Karpas-422 (cell line): ENCODE measurements at places on chromosomes 6 and 20.

GRCh38 chr20:1953621-1954020 is 40.2 kb downstream of the PDYN start:
- DNase-seq = peak; percentile 60

GRCh38 chr6:89818977-89819335 is 638 bp downstream of the MDN1 start:
- DNase-seq = peak; percentile 79

DNA sequence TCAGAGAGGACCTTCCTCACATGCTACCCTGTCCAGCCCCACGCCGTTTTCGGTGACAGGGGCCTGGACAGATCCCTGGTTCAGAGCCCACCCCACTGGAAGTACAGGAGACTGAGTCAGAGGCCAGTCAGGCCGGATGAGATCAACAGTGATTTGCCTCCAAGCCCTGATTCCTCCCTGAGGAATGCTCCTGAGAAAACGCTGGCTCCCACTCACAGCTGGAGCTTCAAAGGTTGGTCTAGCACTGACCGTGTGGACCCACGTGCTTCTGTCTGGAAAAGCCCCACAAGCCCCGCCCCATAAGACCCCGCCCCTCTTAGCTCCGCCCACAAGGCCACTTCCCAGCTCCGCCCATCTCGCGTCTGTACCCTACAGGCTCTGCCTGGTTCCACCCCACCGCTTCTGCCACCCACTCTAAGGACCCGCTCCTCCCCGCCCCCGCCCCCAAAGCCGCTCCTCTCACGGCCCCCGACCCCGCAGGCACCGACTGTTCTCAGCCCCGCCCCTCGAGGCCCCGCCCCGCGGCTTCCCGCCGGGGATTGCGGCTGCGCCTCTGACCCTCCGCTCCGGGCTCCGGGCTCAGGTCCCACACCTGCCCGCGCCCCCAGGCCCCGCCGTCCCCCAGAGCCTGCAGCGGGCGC is 64.9 kb upstream of the BHLHE23 start:
- DNase-seq = no peak

DNA sequence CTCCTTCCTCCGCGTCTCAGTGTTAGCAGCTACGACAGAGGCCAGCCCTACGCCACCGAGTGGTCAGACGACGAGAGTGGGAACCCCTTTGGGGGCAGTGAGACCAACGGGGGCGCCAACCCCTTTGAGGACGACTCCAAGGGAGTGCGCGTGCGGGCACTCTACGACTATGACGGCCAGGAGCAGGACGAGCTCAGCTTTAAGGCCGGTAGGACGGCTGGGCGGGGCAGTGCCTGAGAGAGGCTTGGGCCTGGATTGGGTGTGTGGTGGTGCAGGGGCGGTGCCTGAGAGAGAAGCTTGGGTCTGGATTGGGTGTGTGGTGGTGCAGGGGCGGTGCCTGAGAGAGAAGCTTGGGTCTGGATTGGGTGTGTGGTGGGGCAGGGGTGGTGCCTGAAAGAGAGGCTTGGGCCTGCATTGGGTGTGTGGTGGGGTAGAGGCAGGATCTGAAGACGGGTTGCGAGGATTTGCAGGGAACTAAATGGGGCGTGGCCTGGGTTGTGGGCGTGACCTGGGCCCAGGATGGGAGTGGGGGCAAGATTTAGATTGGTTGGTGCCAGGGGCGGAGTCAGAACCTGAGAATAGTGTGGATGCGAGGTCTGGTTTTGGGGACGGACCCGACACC is 24.4 kb downstream of the SPDEF start:
- peak; percentile 91 for DNase-seq

- DNase-seq = no peak
Measured at GRCh38 chr20:32474717-32474966, 110.5 kb downstream of the NOL4L start.

GRCh38 chr20:47701612-47702011 is 83.7 kb downstream of the SULF2 start:
- DNase-seq = no peak

DNA sequence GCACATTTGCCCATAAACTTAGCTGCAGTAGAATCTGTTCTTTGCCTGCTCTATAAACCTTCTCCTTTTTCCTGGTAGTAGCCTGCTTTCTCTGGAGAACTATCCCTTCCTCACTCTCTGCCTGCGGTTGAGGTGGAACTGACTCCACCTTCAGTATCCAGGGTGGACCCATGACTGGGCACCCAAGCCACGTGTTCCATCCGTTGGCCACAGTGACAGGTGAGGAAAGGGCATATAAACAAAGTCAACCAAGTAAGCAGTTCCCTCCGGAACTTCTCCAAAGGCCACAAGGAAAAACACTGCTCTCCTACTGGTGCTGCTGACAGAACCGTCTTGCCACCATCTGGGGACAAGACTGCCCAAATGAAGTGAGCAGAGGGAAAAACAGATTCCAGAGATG is 218.8 kb downstream of the TFAP2A start:
- no peak for DNase-seq

GRCh38 chr20:60057866-60058807 is 99.9 kb downstream of the CDH26 start:
- DNase-seq = no peak

DNA sequence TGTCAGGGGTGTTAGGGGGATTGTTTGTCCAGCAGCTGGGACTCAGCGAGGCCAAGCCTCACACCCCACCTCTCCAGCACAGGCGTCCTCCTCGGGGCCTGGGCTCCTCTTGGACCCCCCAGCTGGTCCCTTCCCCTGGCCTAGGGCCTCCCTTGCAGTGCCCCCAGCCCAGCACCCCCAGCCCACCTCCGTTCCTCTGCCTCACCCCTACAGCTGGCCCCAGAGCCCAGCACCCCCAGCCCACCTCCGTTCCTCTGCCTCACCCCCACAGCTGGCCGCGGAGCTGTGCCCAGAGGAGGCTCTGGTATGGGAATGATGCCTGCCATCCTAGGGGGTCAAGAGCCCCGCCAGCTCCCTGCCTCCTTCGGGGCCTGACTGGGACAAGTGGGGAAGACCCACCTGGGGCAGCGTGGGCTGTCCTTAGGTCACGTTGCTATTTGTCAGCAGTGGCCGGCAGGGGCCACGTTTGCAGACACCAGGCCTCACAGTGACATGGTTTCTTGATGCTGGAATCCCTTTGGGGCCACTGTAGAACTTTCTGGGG is 7.9 kb upstream of the COL20A1 start:
- no peak for DNase-seq

DNA sequence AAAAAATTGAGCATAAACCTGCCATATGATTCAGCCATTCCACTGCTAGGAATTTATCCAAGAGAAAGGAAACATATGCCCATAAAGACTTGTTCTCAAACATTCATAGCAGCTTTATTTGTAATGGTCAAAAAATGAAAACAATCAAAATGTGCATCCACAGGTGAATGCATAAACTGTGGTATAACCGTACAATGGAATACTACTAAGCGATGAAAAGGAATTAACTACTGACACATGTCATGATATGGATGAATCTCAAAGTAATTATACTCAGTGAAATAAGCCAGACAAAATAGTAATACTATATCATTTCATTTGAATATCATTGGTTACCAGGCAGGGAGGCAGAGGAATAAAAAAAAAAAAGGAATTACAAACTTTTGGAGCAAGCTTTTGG is 25.8 kb upstream of the BRPF3 start:
- no peak for DNase-seq

- no peak for DNase-seq
Measured at GRCh38 chr6:34223381-34223955, 13.2 kb upstream of the HMGA1 start.

- DNase-seq = no peak
Measured at GRCh38 chr6:81801489-81801888, 49.0 kb upstream of the TENT5A start.

DNA sequence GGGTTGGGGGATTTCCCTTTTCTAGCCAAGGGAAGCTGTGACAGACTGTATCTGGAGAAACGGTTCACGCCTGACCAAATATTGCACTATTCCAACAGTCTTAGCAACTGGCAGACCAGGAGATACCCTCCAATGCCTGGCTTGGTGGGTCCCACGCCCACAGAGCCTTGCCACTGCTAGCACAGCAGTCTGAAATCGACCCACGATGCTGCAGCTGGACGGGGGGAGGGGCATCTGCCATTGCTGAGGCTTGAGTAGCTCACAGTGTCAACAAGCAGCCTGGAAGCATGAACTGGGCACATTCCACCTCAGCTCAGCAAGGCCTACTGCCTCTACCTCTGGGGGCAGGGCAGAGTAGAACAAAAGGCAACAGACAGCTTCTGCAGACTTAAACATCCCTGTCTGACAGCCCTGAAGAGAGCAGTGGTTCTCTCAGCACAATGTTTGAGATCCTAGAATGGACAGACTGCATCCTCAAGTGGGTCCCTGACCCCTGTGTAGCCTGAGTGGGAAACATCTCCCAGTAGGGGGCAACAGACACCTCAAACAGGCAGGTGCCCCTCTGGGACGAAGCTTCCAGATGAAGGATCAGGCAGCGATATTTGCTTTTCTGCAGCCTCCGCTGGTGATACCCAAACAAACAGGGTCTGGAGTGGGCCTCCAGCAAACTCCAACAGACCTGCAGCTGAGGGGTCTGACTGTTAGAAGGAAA is 89.9 kb upstream of the ECI2 start:
- no peak for DNase-seq

DNA sequence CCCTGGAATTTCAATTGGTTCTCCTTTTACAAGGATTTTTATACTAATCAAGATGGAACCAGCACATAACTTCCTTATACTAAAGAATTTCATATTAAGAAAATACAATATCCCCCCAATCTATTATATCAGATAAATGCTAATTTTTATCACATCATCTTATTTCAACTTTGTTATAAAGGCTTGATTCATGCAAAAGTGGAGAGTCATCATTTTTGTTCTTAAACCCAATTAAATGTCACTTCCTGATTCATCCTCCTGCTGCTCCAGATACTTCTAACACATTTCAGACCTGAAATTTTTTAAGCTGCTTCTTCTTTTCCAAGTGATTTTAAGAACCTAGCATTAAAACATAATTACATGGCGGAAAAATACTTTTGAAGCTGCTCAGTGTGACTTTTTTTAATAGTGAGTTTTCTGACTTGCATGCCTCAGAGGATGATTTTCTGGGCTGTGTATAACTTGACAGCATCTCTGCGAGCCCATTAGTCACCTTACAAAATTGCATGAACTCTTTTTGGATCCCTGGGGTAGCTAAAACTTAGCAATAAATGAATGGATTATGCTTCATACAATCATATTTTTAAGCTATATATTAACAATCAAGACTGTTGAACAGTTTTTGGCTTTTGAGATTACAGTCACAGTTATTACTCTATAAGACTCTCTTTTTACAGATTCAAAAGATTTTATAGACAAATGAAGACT is 134.1 kb downstream of the ELOVL4 start:
- no peak for DNase-seq

- DNase-seq = no peak
Measured at GRCh38 chr6:165920896-165921671, 246.6 kb downstream of the TBXT start.

GRCh38 chr6:168226902-168227318 is 92.7 kb downstream of the DACT2 start:
- no peak for DNase-seq

DNA sequence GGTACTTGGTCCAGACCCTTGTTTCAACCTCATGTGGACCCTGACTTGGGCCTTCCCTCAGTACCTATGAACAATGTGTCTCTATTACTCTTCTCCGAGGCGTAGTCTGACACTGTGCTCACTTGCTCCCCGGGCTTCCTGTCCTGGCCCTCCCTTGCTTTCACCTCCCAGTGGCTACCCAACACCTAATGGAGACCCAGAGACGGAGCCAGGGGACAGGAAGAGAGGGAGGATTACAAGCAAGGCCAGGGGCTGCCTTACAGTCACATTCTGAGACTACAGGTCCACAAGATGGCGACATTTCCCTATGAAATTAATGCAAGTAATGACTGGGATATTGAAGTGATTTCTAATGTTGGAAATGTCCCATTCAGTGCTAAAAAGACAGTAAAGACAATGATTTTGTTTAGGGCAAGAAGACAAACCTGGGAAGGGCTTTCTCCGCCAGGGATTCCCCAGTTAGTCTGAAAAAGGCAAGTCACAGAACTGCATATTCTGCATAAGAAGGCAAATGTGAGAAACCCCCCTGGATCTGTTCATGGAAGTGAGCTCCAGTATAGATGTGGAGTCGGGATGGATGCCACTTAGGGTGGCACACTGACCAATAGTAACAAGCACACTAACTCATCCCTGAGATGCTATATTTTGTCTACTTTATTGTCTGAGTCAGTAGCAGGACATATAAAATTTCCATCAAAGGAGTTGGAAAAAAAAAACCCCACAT is 44.0 kb upstream of the ZBTB24 start:
- DNase-seq = peak; percentile 88

DNA sequence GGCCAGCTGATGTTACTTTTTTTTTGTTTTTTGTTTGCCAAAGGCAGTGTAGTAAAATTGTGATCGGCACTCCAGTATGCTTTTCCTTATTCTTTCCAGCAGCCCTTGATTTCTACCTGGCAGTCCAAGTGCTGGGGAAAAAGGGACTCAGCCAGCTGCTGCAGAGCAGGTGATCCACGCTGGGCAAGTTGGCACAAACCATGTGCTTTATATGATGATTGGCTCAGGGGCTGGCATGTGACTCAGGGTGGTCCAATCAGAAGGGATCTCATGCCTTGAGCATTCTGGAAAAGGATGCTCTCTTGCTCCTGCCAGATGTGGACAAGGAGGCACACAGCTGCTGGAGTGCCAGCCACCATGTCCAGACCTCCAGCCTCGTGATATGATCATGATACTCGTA is 54.5 kb downstream of the SULF2 start:
- peak; percentile 54 for DNase-seq

DNA sequence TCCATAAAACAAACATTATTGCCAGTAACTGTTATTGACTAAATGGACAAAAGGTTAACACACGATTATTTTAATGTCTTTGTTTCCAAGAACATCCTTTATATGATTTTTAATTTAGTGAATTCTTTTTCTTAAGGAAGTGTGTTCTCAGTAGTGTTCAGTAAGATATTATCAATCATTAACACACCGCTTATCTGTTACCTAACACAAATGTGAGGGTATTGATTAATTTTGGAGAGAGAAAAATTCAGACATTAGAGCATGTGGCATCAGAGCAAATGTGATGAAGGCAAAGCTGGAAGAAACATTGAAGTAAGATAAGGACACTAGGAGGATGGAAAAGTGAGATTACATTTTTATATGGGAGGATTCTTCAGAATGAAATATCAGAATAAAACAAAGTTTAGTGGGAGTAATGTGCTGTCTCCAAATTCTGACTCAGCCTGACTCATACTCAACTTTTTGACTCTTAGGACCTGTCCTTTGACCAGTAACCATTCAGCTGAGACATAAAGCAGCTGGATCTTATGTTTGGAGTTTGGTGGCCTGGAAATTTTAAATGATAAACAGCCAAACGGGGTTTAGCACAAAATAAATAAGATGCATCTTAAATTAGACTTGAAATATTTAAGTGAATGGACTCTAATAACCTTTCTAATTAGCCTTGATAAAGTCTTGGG is 348.6 kb downstream of the CD109 start:
- DNase-seq = no peak

GRCh38 chr6:170404036-170404435 is 97.5 kb downstream of the FAM120B start:
- no peak for DNase-seq

- DNase-seq = no peak
Measured at GRCh38 chr6:73043446-73043845, 181.8 kb downstream of the KHDC1L start.

- no peak for DNase-seq
Measured at GRCh38 chr20:32365564-32365963, 7.4 kb downstream of the ASXL1 start.
